COLO829 (cell line): ENCODE measurements at places on chromosomes 7 and 10.

DNA sequence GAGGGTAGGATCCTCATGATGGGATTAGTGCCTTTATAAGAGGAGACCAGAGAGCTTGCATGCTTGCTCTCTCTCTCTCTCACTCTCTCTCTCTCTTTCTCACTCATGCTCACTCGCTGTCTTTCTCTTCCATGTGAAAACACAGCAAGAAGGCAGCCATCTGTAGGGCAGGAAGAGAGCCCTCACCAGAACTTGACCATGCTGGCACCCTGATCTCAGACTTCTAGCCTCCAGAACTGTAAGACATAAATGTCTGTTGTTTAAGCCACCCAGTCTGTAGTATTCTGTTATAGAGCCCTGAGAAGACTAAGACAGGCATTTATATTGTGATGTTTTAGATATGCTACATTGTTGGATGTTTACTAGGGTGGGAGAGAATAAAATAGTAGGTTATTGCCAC lies 43.4 kb upstream of the MTPN start:
- DNase-seq: no peak

DNA sequence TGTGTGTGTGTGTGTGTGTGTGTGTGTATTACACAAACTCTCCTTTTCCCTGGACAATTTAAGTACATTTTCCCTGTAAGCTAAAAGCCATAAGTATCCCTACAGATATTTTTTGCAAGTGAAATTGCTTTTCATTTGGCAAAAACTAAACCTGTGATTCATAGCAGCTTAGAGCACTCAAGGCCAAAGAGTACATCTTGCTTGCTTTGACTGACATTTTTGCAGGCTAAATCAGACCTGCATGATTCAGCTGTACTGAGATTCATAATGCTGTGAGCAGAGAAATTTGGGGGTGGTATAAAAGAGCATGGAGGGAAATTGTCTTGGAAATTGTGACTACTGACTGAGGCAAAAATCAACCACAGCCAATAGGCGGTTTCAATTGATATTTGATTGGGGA lies 500.4 kb downstream of the GFRA1 start:
- no peak for DNase-seq

GRCh38 chr10:45180946-45181875 lies 134.2 kb downstream of the OR13A1 start:
- no peak for DNase-seq

GRCh38 chr7:92848851-92849250 lies 12.5 kb upstream of the CDK6 start:
- no peak for DNase-seq

DNA sequence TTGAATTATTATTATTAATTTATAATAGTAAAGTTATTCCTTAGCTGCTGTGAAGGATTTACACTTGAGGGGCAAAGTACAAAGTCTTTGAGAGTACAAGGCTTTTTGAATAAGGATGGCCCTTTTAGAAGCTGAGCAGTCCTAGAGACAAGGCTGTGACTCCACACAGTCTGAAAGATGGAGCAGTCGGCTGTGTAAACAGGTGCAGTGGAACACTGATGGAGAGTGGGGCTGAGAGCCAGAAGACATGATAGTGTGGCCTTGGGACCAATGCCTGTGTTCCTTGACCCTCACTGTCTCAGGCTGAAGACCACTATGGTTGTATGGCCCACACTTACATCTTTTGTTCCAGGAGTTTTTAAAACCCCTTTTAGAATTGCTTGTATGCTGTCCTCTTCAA lies 311.2 kb upstream of the PHF14 start:
- DNase-seq: no peak

DNA sequence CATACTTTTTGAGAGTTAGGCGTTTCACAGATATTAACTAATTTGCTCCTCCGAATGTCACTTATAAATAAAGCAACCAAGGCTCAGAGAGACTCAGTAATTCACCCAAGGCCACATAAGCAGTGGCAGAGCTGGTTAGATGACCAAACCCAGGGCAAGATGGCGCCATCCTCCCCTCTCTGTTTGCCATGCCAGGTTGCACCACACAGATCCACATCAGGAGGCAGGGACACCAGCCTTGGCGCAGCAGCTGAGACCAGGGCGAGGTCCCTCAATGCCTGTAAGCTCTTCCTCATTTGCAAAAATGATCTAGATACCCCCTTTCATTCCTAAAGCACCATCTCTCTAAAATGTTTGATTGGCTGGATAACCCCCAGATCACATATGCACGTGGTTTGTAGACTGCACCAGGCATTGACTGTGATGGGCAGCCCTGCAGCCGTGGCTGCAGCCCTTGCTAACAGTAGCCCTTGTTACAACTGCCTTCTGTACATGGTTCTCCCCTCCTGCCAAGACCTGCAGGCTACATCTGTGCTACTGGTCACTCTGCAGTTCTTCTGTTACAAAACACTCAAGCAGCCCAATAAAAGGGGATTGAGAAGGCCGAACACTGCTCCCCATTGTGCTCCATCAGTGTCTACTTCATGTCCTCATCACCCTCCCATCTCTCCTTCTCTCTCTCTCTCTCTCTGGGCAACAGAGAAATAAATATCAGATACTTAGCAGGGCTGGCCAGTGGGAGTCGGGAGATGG lies 298.6 kb downstream of the PRPF18 start:
- DNase-seq: peak; percentile 88

GRCh38 chr7:111864291-111864976 lies 302.1 kb upstream of the IMMP2L start:
- DNase-seq: no peak

GRCh38 chr7:228610-229009 lies 36.2 kb downstream of the FAM20C start:
- no peak for DNase-seq

DNA sequence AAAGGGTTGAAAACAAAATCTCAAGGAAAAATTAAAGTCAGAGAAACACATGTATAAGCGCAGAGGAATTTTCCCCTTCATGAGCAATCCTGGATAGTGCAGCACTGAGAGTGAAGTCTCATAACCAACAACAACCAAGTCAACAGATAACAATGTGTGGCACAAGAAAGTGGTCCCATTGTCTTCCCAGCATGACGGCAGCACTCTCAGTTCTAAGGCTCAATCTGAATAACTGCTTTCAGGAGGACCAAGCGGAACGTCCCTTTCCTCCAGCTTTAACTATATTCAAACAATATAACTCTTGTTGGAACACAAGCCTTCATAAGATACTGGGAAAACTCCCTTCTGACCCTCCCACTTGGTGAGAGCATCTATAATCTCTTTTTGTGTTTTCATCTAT lies 137.9 kb downstream of the RAPGEF5 start:
- peak; percentile 89 for DNase-seq

DNA sequence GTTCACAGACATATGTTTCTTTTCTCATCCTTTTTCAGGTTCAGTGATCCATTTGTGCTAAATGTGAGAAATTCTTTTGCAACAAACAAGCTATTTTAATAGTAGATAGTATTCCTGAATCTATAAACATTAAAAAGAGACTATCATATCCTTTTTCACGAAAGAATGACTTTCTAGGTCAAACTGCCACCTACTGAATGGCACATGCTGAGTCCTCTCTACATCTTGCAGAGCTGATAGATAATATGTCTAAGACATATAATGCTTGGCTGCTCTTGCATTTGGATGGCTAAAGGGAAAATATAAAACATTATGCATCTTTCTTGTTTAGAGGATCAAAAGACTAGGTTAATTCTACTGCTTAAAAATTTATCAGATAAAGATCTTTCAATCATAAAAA lies 114.1 kb upstream of the SLC26A5 start:
- no peak for DNase-seq

DNA sequence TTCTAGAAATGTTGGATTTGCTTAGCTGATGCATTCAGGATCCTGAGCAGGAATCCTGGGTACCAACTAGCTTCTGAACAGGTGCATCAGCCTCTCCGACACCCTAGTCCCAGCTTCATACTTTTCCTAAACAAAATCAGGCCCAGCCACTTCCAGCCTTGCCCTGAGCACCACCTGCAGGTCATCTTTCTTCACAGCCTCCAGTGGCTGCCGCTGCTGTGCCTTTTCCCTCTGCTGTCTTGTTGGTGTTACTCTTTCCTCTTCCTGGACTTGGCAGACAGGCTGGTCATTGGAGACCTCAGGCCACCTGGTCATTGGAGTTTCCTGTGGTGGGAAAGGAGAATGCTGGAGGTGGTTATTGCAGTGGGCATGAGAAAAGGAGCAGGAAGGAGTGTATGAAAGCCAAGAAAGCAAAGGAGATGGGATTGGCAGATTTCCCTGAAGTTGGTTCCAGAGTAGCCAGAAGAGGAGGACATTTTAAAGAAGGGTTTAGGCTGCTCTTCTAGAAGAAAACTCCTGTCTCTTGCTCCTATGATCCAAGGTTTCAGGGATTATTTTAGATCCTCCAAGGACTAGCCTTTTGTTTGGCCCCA lies 48.2 kb upstream of the NFKB2 start:
- no peak for DNase-seq

- DNase-seq: no peak
These were observed 61.0 kb upstream of the AOAH start for GRCh38 chr7:36784991-36785940.

DNA sequence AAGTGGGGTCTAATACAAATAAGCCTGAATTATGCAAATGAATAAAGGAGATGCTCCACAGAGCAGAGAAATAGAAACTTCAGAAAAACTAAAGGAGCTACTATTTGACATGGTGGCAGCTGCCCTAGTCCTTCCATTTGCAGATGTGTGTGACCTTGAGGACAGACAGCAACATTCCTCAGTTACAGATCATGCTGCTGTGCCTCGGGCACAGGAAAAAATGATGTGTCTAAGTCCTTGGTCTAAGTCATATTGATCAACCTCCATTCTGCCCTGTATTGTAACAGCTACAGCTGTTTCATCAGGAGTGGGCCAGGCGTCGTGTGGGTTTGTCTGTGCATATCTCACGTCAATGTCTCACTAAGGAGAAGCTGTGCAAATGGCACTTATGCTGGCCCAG lies 710.4 kb downstream of the TNS3 start:
- no peak for DNase-seq

GRCh38 chr7:73557108-73557396 lies 438 bp downstream of the BCL7B start:
- peak; percentile 97 for DNase-seq

- DNase-seq: no peak
These were observed 15.6 kb upstream of the CLDN12 start for GRCh38 chr7:90387470-90388240.

- no peak for DNase-seq
These were observed 183.7 kb downstream of the SORCS1 start for GRCh38 chr10:106980495-106981451.

DNA sequence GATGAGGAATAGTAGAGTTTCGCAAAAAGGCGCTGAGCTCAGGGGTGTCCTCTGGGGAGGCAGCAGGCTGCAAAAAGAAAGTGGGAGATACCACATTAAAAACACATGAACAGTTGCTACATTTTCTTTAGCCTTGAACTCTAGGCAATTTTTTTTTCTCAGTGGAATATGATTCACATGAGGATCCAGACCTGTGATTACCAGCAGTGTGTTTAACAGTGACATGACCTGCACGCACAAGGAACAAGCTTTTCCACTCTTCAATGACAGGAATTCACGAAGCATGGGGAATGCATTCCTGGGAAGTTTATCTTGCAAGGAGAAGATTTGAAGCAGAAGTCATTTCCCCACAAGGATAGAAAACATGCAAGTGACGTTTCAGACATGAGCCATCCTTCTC lies 161.6 kb downstream of the ITGA8 start:
- no peak for DNase-seq

GRCh38 chr7:100413889-100414288 lies 14.6 kb downstream of the ZCWPW1 start:
- DNase-seq: no peak

GRCh38 chr10:62805231-62806099 lies 945 bp downstream of the ADO start:
- no peak for DNase-seq

DNA sequence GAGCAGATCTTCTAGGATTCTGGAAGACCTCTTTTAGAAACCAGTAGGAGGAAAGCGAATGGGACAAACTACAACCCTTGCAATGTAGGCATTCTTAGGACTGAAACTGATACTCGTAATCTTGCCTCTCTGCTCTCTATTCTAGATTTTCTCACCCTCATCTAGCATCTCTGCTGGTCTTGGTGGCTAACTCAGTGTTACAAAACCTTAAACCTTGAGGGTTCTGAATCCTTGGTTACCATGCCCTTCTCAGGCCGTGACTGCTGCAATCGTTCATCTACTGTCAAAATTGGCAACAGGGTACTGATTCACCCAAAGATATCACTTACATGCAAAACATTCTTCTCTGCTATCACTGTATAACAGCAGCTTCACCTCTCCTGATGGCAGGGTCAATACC lies 55.2 kb downstream of the SAMD9 start:
- DNase-seq: no peak

GRCh38 chr10:133156674-133157579 lies 3.1 kb upstream of the KNDC1 start:
- DNase-seq: no peak

DNA sequence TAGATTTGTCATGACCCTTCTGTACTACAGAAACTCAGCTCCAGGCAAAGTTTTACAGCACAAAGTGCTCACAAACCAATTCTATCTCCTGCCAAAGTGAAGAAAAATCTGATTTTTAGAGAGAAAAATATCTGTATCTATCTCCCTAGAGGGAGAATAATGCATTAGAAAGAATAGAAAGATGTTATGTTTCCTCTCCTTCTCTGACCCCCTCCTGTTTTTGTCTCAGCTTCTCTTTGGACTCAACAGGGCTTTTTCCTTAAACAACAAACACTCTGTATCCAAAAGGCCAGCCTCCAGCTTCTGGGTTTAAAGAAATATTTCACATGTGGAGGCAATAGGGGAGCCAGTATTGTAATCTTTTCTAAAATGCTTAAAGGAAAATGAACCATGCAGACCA lies 627.4 kb downstream of the REEP3 start:
- DNase-seq: no peak

DNA sequence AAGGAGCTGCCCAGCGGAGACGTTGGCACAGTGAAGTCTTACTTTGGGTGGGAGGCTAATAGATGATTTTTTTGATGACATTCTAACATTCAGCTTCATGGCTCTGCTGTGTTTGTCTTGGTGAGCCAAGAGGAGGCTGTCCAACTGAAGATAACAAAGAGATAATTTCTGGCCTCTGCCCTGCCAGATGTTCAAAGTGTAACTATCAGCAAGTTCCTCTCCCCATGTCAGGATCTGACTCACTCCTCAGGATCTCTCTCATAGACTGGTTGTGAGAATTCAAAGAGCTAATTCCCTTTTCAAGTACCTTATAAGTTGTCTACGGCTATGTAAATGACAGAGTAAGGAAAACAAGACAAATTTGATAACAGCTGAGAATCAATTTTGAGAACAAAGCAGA lies 1340.9 kb downstream of the XPNPEP1 start:
- no peak for DNase-seq

GRCh38 chr10:81116201-81116600 lies 578.5 kb downstream of the SH2D4B start:
- DNase-seq: no peak

- no peak for DNase-seq
These were observed 50.5 kb downstream of the CDK6 start for GRCh38 chr7:92785923-92786322.
